ENCODE measurements at places on chromosomes 7 and 10.

DNA sequence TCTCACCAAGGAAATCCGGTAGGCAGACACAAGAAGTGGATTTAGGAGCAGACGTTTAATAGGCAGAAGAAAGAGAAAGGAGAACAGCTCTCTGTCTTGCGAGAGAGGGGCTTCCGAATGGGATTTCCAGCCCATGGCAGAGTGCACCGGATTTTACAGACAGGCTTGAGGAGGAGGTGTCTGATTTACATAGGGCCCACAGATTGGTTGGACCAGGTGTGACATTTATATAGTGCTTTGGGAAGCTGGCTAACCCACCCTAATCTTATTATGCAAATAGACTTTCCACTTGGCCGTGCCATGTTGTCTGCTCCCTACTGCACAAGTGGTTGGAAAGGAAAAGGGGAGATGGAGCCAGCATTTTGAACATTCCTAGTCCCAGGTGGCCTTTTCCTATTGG is 57.8 kb downstream of the ANKMY2 start:
- no peak for DNase-seq

GRCh38 chr10:11403116-11403515 is 208.3 kb downstream of the USP6NL start:
- peak; percentile 47 for DNase-seq

DNA sequence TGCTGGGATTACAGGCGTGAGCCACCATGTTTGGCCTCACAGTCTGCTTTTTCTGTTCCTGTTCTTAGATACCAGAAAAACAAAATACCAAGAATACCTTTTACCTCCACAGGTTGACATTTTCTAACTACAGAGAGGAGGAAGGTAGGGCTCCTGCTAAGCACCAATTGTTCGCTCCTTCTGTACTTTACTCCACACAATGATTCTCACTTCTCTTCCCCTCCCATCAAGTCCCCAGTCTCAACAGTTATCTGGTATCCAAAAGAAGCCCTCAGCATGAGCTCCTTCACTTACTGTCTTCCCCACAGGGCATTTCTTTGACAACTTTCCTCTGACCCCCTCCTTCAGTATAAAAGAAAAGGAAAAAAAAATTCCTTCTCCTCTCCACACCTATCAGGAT is 47.7 kb upstream of the ZNF800 start:
- DNase-seq: no peak

GRCh38 chr7:150778738-150779301 is 21.3 kb downstream of the TMEM176B start:
- DNase-seq: peak; percentile 86

GRCh38 chr10:22647244-22647643 is 67.1 kb downstream of the PIP4K2A start:
- DNase-seq: no peak

- DNase-seq: no peak
Measured at GRCh38 chr7:131564640-131565039, 8.2 kb upstream of the PODXL start.

GRCh38 chr7:3955751-3956696 is 655.0 kb downstream of the SDK1 start:
- DNase-seq: no peak

GRCh38 chr10:95830044-95830443 is 74.1 kb downstream of the ENTPD1 start:
- DNase-seq: no peak

DNA sequence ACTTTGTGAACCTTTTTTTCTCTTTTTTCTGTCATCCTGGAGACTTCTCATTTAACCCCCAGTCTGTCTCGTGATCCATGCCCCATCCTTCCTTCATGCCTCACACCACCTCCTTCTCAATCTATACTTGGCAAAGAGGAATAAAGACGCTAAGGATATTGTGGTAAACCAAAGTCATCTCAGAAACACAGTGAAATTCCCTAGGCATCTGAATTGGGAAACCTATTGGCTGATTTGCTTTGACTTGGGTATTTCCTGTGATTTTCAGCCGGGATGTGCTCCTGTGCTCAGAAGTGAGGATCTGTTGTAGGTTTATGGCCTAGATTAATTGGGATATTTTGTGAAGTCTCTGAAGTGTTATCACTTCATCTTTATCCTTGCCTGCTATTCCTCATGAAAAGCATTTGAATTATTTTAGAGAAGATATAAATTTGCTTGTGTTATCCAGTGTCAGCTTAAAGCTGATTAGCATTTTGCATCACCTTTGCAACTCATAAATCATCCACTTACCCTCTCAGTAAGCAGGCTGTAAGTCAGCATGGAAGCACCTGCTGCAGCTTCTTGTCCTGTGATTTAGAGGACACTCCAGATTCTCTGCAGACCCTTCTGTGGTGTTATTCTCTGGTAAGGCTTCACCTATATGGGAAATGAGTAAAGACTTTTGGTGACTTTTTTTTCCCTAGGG is 138.0 kb downstream of the AUTS2 start:
- DNase-seq: no peak

DNA sequence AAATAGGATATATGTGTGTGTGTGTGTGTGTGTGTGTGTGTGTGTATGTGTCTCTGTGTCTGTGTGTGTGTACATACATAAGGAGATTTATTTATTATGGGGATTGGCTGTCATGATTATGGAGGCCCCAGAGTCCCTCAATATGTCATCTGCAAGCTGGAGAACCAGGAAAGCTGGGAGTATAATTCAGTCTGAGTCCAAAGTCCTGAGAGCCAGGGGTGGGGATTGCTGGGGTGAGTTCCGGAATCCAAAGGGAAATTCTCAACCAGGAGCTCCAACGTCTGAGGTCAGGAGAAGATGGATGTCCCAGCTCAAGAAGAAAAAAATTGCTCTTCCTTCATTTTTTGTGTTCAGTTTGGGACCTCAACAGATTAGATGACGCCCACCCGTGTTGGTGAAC is 50.7 kb upstream of the PLPP4 start:
- no peak for DNase-seq

- DNase-seq: no peak
Measured at GRCh38 chr7:151575410-151575809, 55.7 kb upstream of the RHEB start.

- peak; percentile 15 for DNase-seq
Measured at GRCh38 chr7:74002474-74003017, 25.4 kb upstream of the ELN start.

DNA sequence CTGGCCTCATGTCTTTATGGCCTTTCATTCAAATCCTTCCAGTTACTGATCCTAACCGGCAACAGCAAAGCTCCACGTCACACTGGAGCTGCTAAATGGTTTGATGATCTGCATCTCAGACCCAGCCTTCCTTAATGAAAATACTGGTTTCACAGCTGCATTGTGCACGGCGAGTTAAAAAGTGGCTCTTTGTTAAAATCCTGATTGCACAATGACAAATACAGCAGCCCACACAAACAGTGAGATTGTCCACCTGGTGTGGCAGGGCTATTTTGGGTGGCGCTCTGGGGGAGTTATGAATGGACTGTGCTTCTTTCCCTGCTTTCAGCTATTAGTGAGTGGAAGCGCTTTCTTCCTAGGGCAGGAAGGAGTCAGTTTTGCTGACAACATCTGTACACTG is 63.4 kb upstream of the C1QL3 start:
- DNase-seq: no peak

DNA sequence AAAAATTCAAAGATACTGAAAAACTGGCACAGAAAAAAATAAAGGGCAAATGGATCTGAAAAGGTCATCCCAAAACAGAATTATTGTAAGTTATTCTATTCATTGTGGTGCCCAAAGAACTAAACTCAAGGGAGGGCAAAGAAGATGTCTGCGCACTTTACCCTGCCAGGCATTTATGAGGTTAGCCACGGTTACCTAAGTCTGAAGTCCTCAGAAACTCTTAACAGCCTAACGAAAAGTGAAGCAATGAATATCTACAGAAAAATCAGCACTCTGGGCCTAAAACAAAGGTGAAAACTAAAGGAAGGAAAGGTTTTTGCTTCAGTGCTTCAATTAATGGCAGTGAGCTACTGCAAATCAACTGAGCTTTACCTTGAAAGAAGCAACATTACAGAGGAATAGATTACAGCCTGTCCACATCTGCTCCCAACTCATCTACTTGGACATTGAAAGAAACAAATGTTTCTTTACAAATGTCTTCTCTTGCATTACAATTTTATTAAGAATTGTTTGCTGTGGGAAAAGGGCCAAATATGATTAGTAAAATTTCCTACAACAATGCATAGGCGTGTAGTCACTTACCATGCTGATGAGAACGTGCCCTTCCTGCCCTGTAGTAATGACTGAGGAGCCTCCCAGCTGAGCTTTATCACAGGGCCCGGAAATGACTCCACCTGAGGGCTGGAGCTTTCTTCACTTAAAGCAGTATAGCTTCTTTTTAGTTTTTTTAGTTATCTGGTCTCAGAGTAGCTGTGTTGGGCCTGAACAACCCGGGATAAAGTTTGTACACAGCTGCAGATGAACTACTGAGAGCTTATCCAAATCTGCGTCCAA is at the start of gene TUBAL3:
Gene TUBAL3, minus strand, starts transcription at position 621 of the 834 bp plus-strand sequence. Its CDS starts 36 bp downstream, at position 585.
- no peak for DNase-seq

DNA sequence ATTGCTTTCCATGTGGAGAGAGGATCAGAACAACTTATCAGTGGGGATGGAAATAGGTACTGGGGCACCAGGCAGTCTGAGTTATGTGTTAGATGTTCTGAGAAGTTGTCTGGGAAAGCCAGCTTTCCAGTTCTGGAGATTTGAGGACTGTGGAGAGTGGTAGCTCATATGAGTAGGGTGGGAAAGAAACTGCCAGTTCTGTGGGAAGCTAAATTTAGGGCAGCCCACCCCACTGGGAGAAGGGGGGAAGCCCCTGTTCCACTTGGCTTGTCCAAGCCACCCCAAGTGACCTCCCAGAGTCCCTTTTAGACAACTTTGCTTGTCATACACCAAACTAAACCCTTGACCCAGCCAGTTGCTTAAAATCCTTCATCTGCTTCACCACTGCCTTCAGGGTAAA is 189.5 kb downstream of the REEP3 start:
- DNase-seq: no peak

- no peak for DNase-seq
Measured at GRCh38 chr10:9895453-9895852, 1122.2 kb upstream of the CELF2 start.

- no peak for DNase-seq
Measured at GRCh38 chr10:110398419-110399105, 93.8 kb upstream of the SMNDC1 start.

DNA sequence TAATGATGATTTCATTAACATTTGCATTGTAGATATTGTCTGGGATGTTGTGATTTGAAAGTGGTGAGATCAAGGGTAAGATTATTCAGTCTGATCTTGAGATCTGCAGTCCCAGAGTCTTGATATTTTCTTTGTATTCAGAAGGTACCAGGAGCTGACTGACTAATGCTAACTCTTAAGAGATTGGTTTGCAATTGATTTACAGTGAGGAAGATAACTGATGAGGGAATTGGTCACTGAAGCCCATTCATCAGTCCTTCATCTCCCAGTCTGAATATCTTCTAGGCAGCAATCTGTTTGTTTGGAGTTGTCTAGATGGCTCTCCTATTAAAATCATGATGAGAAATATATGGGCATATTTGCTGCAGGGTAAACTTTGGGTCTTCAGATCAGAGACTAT is 473.7 kb downstream of the ARL4A start:
- no peak for DNase-seq

DNA sequence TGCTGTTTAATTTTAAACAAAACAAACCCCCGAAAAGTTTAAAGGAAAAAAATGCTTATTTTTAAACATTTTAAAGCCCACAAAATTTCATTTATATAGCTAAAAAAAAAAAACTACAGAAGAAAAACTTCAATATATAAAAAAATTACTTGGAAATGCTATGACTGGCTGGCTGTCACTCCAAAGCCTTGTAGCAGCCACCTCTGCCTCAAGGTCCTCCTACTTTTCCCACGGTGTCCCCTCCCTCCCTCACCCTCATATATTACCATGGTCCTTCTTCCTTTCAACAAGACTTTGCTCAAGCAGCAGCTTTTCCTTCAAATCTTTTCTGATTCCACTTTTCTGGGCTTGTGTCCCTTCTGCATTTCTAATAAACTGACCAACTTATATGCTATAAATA is 122.0 kb downstream of the TPK1 start:
- no peak for DNase-seq

- peak; percentile 24 for DNase-seq
Measured at GRCh38 chr10:6465854-6466601, 114.0 kb downstream of the PRKCQ start.

DNA sequence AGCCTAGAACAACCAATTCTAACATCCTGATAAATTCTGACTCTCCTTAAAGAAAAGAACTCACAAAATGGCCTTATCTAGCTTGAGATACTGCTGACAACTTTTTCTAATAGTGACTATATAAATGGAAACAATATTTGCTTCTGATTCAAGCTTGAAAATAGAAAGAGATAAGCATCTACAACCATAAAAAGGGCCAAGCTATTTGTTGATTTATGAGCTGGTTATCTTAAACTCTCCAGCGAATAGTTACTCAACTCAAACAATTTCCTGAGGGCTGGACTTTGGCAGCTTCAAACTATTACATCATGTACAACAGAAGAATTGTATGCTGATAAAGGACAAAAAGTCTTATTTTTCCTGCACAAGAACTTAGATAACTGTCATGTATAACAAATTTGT is 4.6 kb downstream of the USP54 start:
- no peak for DNase-seq

DNA sequence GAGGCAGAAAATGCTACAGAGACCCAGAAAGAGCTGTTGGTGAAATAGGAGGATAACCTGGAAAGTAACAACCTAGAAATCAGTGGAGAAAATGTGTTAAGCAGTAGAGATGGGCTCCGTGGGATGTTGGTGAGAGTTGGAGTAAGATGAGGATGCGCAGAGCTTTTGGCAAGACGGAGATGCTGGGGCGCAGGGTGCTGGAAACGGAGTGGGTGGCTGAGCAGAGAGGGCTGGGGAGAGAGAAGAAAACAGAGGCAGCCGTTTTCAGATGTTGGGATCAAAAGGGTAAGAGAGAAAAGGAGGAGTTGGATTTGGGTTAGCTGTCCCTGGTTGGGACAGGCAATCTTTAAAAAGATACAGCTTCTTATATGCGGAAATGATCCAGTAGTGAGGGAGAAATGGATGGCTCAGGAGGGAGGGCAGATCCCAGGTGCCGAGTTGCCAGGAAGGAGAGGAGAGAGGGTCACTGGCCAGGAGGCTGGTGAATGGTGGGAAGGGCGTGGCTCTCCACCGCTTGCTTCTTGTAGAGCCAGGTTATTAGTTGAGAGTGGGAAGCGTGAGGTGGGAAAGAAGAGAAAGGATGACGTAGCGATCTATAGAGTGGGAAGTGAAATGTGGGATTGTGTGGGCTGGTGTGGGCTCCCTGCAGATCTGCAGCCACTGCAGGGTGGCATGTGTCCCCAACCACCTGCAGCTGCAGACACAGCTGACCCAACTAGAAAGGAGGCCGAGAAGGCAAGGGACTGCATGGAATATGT is 182.2 kb upstream of the SVIL start:
- no peak for DNase-seq

DNA sequence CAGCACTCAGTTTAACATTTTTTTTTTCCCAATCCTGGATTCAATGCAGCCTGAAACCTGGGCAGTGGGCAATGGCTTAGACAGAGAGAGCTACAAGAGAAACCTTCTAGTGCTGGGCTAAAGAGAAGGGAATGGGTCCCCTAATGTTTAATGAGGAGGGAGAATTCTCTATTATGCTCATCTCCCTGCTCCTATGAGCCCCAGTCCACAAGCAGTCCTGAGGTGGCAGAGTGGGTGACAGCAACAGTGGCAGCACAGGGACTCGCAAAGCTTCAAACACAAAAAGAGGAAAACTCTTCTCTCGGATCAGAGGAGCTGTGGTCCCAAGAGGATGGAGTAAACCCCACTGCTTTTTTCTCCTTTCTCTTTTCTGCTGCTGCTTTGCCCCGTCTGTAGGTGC is 36.5 kb downstream of the COBL start:
- DNase-seq: no peak

GRCh38 chr10:17801507-17801906 is 7.6 kb upstream of the MRC1 start:
- DNase-seq: no peak

All from stimulated activated CD4-positive, alpha-beta T cell treated with anti-CD3 and anti-CD28 coated beads, Interleukin-2, amount 100 ng/mL, for 24 hours (primary cell).